ENCODE measurements at places on chromosomes 11 and 22.

DNA sequence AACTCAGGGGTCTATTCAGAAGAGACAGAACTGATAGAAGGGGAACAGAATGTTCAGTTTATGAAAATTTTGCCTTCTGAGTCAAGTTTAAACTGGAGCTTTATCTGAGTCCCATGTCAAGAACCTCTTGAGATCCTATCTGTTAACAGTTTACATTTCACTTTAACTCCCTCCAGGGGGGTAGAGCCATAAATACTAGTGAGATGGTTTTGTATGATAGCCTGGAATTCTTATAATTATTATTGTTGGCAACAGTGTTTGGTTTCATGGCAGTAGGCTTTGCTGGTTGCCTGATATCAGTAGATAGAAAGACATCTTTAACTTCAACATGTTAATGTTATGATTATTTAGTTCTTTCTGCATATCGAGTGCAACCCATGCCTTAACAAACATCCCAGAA, 498.5 kb downstream of the INSC start:
- no peak for DNase-seq

DNA sequence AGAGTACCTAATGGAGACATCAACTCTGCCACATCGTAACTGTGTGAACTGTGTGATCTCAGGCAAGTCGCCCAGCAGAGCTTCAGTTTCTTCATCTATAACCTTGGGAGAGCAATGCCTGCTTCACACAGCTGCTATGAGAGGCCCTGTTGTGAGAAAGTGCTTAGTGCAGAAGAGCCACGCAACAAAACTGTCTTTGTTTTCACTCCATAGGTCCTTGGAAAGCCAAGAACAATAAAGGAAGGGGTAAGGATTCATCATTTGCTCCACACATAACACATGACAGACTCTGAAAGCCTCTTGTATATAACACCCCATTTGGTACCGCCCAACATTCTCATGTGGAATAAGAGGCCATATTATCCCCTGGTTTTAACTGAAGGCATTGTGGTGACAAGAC, 231.9 kb upstream of the ISX start:
- DNase-seq, result no peak

DNA sequence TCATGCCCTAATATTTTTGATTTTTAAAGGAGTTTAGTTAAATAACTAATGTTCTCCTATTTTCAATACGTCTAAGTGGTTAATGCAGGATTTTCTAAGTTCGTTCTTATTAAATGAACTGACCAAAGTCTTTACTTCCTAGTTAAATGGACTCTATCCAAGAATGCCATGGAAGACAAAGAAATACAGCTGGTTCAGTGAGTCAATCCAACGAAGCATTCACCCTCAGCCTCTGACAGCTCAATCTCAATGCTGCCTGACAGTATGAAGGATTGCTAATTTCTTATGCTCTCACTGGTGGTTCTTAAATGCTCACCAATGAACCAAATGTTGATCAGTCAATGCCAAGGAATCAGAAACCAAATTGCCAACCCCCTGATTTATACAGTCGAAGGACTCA, 219.4 kb downstream of the CADM1 start:
- DNase-seq, result no peak

DNA sequence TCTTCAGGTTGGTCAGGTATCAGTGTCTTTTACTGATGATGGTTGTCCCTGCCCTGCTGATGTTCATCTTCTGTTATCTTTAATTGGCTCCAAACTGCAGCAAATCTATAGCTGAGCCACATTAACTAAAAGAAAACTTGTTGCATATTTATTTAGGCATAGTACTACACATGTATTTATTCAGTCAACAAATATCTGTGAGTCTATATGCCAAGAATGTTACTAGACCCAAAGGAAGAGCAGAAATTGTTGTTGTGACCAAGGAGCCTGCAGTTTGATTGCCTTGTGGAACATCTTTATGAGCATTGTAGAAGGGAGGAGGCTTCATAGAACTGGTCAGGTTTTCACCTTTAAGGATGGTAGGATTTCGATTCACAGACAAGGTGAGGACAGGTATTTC, 10.1 kb downstream of the BMAL1 start:
- no peak for DNase-seq

DNA sequence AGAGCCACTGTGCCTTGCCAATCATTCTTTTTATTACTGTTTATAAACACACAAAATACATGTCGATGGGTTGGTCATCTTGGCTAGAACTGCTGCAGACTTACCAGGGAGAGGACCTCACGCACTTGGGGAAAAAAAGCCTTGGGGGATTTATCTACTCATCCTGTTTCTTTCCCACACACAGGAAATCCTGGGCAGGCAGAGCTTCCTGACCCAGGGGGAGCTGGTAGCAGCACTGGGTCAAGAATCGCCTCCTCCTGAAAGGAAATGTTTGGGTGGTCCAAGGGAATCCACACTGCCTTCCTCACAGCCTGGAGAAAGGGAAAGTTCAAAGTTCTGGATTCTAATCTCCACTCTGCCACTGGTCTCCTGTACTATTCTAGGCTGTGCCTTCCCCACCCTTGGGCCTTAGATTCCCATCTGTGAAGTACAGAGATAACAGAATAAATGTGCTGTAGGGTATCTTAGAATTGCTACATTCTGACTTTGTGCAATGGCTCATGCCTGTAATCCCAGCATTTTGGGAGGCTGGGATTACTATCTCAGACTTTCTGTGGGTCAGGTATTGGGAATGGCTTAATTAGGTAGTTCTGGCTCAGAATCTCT, 31.2 kb upstream of the SMTN start:
- no peak for DNase-seq

DNA sequence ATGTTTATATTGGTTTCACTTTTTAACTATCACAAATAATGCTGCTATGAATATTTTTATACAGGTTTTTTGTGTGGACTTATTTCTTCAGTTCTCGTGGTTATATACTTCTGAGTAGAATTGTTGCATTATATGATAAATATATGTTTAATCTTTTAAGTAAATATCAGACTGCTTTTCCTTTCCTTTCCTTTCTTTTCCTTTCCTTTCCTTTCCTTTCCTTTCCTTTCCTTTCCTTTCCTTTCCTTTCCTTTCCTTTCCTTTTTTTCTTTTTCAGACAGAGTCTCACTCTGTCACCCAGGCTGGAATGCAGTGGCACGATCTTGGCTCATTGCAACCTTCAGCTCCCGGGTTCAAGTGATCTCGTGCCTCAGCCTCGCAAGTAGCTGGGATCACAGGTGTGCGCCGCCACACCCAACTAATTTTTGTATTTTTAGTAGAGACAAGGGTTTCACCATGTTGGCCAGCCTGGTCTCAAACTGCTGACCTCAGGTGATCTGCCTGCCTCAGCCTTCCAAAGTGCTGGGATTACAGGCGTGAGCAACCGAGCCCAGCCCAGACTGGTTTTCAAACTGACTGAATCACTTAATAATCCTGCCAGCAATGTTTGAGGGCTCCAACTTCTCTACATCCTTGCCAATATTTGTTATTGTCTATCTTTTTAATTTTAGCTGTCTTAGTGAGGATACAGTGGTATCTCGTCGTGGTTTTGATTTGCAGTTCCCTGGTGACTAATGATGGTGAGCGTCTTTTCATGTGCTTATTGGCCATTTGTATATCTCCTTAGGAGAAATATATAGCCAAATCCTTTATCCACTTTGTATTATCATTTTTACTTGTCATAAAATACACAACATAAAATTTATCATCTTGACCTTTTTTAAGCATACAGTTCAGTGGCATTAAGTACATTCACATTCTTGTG, 21.9 kb downstream of the HTR3B start:
- no peak for DNase-seq

DNA sequence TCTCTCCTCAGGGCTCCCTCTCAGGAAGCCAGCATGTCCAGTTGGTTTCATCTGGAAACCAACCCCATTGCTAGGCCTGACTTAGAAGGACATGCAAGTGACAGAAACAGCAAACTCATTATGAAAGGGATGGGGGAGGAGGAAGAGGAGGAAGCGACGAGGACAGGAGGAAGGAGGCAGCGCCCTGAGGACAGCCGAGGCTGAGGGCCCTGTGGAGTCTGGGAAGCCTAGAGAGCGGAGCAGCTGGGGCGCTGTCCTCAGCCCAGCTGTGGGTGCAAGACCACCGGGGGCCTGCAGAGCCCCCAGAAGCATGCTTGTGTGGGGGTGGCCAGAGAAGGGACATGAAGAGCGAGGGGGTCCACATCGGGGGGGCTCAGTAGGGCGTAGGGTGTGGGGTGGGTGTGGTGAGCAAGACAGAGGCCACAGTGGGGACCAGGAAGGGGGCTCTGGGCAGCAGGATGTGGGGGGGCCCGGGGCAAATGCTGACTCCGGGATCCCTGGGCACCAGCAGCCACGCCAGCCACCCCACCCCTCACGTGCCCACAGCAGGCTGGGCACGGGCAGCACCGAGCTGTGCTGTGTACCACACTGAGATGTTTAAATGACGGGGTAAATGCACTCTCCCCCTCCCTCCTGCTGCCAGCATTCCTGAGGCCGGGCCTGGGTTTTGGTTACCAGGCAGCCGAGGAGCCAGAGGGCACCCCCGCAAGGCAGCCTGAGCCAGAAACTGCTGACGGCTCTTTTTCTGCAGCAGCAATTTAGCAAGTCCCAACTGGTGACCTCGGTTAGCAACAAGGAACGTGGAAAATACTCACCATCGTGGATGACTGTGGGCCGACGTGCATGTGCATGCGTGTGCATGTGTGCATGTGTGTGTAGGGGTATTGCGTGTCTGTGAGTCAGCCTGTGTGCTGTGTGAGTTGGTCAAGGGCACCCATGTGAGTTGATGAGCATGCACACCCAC, 82.7 kb upstream of the LINC01488 start:
- DNase-seq, result peak; percentile 44

GRCh38 chr11:23284631-23285030, 424.4 kb upstream of the CCDC179 start:
- no peak for DNase-seq

DNA sequence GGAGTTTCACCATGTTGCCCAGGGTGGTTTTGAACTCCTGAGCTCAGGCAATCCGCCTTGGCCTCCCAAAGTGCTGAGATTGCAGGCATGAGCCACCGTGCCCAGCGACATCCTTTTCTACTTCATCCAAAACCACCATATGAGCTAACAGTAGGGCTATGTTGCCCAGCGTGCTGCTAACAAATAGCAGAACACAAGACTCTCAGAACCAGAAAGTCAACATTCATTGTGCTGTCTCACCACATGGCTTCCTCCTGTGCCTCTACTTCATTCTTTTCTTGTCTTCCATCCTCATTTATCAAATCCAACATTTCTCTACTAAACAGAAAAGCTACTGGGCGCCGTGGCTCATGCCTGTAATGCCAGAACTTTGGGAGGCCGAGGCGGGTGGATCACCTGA, 12.0 kb upstream of the DENND5A start:
- no peak for DNase-seq

All from left renal pelvis (tissue), 4 donors.